ENCODE measurements at places on chromosomes 5 and 9. TPM values are rescaled to one million over a fixed set of nuclear protein-coding genes. Genes with fewer than 3 reads are reported as not detected.

LHX3 gene
- not detected for total RNA-seq

CD274 gene
- total RNA-seq = 17.7 TPM

PCDHB14 gene
- total RNA-seq = 1.0 TPM

TPRN gene
- 4.6 TPM for total RNA-seq

OR1J2 gene
- total RNA-seq = not detected

PCDHB7 gene
- total RNA-seq = 0.68 TPM

TERT gene
- 0.09 TPM for total RNA-seq

HMCN2 gene
- total RNA-seq = 1.0 TPM

GRCh38 chr5:126595486-126596083, 566 bp upstream of the ALDH7A1 start:
- no peak for DNase-seq

DNA sequence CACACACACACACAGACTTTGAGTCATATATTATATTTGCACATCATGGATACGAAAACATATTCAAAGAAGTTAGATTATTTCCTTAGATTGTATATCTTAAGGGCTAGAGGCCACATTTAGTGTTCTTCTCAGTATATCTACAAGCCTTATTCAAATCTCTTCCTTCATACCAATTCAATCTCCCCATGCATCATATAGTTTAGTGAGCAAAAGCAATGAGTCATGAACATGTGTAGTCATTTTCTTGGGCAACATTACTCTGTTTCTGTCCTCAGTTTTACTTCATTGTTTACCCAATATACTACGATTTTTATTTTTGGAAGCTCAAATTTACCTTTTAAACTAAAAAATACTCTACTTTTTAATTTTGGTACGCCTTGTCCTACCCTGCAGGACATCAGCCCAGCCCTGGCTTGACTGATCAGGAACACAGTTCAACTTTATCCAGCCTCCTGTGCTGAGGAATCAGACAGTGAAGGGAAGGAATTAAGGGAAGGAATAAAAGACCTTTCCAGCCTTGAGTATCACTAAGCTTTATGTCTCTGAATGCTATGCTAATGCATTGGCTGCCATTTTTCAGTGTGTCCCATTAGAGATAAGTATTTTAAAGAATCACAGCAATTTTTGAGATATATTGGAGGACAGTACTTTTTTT, 101.7 kb upstream of the FST start:
- DNase-seq = peak; percentile 73

- DNase-seq = no peak
Observed at GRCh38 chr5:154940375-154940771, 500 bp upstream of the MRPL22 start.

DNA sequence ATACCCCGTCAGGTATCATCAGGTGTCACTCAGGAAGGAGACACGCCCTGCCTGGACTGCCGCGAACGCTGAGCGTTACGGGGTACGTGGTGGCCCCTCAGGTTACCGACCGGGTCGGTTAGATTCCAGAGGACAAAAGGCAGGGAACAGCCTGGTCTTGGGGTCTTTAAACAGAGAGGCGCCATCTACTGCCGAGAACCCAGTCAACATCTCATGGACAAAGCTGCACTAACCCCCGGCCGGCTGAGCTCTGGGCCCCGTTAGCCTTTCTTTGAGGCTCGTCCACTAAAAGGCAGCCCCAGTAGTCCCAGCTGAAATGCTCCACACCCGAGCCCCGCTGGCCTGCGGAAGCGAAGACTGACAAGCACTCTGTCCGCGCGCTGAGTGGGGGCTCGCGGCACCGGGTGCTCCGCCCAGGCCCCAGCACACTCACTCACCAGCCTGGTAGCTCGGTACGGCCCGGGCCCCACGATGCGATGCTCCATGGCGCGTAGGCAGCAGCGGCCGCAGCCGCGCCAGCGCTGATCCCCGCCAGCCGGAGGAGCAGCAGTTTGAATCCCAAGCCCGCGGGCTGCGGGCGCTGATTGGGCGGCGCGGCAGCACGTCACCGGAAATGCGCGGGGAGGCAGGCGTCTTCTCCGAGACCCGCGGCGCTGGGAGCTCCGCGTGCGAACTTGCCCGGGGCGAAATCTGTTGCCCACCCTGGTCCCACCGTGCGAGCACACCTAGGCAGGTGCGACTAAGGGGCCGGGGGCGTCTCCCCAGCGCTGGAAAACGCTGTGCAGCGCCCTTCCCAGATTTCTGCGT, at the start of gene DEPDC1B:
Gene DEPDC1B (minus strand): TSS at position 558 of the 807 bp plus-strand sequence. CDS start 73 bp downstream, at position 485.
- peak; percentile 93 for DNase-seq

DNA sequence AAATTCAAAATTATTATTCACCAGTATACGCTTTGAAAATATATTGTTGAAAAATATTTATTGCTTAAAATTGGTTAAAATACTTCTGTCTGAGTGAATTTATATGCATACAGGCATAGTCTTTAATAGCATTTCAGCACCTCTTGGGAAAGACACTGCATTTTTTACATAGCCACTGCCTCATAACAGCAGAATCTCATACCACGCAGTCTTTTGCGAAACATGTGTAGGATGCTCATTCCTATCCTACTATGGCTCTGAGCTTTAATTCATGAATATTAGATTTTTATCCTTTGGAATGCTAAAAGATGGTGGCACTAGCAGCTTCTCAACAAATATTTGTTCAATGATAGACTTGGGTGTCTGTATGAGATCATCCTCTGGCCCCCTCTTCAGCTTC, 94.0 kb upstream of the SH3GL2 start:
- no peak for DNase-seq

DNA sequence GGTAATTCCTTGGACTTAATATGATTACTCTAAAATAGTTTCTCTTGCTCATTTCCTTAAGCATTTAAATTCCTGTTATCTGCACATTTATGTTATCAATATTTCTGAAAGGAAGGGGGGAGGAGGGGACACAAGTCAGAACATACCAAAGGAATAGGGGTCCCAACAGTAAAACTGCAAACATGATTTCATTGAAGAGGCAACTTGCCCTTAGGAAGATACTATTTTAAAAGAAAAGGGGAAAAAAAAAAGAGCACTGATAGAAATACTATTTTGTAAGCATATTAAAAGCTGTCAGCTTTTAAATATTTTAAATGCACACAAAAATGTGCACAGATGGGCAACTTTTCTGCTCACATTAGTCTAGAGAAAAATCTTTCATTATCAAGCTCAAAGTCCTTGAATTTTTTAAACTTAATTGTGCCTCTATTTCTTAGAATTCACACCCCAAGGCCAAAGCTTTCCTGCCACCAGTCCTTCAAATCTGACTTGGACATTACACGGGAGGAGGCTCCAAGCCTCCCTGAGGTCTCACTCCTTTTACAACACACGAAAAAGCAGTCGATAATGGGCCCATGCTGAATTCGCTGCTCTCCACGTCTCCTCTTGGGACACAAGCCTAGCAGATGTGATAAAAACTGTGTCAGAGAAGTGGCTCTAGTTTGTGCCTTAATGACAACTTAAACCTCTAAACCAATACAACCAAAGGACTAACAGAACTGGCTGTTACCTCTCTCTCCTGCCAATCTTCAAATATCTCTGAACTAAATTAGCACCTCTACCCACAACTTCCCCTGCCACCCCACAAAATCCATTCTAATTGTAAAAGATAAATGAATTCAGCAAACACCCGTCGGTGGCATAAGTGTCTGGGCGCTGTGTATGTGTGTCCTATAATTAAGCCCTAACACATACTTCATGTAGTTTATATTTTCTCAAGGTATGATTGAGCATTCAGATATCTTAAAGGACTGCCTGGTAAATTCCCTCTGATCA, 154.3 kb downstream of the DENND1A start:
- no peak for DNase-seq

GRCh38 chr5:88377705-88378656, 109.3 kb upstream of the TMEM161B start:
- peak; percentile 5 for DNase-seq

GRCh38 chr9:94860678-94861588, 134.4 kb downstream of the AOPEP start:
- DNase-seq = no peak

- peak; percentile 80 for DNase-seq
Observed at GRCh38 chr9:91056917-91057316, 255.3 kb downstream of the SYK start.

DNA sequence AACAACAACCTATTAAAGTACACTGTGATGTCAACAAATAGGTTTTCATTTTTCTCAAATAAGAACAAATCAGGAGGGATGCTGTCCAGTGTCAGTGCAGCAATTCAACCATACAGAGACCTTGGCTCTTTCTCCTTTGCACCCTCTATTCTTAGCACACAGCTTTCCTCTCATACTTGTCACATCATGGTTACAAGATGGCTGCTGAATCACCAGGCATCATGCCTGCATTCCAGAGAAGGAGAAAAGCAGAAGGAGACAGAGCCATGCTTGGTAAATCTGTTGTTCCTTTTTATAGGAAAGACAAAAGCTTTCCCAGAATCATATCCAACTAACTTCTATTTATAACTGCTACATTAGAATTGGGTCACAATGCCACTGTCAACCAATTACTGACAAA, 124.7 kb upstream of the VLDLR start:
- no peak for DNase-seq

DNA sequence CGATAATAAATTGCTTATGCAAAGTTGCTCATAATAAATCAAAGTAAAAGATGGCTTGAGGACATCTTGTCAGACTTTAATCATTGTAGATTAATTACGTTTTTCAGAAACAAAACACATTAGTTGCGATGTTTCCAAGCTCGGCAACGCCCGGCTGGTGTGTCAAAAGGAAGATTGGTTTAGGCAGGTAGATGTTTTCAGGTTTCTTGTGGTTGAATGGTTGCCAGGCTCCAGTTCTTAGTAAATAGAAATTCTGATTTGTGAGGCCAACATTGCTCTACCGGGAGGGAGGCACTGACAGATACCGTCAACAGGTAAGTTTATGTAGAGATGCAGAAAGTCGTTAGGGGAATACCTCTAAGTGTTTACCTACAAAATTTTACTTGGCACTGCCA, 280.3 kb downstream of the NPR3 start:
- DNase-seq = no peak

DNA sequence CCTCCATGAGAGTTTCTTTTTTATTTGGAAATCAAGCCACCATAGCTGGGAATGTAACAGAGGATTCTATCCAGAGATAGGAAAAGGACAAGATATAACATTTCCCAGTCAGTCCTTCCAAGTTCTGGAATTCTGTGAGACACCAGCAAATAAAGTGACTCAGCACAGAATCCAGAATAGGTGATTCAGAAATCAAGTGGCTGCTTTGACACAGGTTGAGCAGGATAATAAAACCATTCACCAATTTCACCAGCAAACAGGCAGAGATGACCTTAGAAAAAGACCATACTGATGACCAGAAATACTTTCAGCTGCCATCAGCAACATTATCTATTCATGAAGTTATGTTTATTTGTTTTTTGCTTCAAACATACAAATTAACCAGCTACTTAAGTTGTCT, 491.5 kb upstream of the TUSC1 start:
- no peak for DNase-seq

DNA sequence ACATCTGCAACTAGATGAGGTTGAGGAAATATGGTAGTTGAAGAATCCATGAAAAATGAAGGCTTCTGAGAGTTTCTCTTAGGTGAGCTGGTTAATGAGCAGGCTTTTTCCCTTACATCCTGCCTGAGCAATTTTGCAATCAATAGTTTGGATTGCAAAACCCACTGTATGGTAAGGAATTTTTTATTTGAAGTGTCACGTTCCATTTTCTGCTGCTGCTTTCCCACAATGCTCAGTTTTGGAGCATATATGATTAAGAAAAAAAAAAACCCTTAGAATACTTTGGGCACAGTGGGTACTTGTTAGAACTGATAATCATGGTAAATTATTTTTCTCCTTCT, 144.2 kb downstream of the PCSK1 start:
- DNase-seq = no peak

- DNase-seq = no peak
Observed at GRCh38 chr5:111976705-111977435, 219.9 kb upstream of the NREP start.

DNA sequence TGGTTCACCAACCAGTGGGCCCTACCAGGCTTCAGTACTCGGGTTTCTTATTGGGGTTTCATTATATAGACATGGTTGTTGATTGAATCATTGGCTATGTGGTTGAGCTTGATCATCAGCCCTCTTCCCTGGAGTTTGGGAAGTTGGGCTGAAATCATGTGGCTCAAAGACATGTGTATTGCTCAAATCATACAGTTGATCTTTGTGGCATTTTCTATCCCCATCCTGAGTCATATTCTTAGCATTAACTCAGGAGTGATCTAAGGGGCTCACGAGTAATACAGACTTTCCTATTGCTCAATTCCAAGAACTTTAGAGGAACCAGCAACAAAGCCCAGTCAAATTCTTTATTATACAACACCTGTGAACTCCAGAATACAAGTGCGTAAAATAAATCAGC, 66.2 kb downstream of the SMC5 start:
- DNase-seq = no peak

DNA sequence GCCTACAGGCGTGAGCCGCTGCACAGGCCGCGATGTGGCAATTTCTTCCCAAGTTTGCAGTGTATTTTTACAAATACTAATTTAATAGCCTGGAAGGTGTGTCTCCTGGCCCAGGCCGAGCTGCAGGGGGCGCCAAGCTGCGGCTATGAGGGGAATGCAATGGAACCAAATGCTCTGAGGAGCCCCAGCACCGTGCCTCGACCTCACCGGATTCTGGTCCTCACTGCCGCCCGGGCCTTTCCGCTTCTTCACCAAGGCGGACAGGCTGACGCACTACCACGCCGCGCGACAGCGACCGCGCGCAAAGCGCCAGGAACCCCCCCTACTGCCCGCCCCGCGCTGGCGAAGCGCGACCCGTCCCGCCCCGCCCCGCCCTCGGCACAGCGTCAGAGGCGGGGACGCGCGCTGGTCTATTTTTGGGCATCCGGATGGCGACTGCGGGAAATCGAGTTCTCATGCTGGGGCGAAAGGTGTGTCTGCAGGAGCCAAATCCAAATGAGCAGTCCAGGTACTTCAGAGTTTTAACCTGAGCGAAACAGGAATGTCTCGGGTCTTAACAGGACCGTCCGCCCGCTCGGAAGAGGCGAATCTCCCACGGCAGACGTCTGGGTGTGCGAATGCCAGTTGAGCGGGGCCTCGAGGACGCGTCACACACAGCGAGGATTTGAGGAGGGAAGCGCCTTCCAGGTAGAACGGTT, 31.7 kb upstream of the PRXL2C start:
- peak; percentile 71 for DNase-seq

- no peak for DNase-seq
Observed at GRCh38 chr5:73297430-73297829, 124.4 kb downstream of the TMEM174 start.

DNA sequence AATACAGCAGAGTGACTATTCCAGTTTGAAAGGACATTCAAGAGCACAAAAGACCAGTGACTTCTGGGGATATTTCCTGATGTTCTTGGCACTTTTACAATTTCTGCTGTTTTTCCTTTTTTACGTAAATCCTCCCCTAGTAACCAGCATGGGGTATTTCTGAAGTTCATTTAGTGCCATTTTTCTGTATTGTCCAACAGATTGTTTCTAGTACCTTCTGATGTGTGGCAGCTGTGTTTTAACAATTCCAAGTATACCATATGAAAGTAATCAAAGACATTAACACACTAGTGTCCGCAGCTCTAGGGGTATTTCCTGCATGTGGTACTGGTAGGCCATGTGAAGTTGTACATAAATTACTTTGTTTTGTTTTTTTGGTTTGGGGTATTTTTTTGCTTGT, 53.0 kb upstream of the SMARCA2 start:
- DNase-seq = no peak

Measured in dermis blood vessel endothelial cell (primary cell).